ENCODE measurements at places on chromosomes 11 and 22.

- peak; percentile 56 for DNase-seq
Observed at GRCh38 chr11:119432484-119433357, 9.7 kb upstream of the THY1 start.

DNA sequence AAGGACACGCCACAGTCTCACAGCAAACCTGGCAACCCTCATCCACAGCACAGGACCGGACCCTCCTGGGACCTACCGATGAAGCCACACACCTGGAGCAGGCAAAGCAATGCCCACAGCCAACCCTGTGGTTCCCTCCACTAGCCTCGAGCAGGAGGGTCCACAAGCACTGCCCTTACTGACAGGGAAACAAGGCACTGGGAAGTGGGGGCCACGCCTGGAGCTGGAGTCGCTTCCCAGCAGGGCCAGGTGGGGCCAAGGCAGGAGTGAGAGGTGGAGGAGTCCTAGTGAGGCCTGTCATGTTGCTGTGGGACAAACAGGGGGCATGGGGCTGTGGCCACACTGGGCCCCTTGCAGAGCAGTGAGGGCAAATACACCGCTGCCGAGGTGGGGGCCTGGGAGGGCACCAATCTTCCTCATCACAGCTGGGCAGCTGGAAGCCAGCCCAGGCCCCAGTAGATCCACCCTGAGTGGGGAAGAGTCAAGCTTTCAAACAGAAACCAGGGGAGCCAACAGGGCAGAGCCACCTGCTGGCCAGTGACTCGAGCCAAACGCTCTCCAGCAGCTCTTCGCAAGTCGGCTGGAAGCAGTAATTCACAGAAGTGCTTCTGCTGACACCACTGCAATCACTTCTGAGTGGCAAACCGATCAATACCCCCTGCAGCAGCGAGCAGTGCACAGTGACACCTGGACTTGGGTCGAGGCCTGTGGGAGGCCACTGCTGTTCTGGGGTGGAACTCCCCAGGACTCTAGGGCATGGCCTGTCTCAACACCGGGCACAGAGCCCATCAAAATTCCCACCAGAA, 13.7 kb downstream of the SULT4A1 start:
- no peak for DNase-seq

- DNase-seq = no peak
Observed at GRCh38 chr11:8059571-8060011, 21.4 kb upstream of the TUB start.

DNA sequence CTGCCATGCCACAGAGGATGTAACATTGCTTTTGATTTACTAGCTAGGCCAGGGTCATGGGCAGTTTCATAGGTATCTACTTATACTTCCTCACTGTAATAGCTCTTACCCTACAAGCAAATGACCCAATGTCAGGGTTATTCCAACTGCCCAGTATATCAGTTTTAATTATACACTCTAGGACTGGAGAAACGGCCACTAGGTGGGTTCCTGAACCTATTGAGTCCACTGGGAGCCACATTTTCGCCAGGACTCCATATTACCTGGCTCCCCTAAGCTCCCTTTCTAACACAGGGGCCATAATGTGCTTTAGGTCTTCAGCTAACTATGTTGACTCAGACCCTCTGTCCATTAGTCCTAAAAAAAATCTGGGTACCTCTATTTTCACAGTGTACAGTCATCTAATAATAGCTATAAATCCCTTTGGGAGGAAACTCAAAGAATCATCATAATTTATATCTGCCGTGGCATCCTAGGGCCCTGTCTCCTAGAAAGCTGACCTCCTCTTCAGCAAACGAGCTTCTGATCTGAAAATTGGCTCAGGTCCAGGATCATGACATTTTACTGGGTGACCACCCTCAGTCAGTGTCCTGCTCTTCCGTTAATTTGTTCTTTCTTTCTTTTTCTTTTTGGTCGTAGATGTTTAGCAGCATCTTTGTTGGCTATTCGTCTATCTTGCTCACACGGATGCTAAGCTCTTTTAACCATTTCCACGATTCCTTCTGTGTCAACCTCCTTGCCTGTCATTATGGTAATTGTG, 244.3 kb downstream of the FAM76B start:
- DNase-seq = no peak

- peak; percentile 42 for DNase-seq
Observed at GRCh38 chr11:121722431-121723245, 269.9 kb upstream of the SORL1-AS1 start.

- no peak for DNase-seq
Observed at GRCh38 chr11:124877910-124878758, 12.9 kb downstream of the ROBO3 start.

GRCh38 chr11:34653851-34654482, 33.1 kb downstream of the EHF start:
- peak; percentile 92 for DNase-seq

DNA sequence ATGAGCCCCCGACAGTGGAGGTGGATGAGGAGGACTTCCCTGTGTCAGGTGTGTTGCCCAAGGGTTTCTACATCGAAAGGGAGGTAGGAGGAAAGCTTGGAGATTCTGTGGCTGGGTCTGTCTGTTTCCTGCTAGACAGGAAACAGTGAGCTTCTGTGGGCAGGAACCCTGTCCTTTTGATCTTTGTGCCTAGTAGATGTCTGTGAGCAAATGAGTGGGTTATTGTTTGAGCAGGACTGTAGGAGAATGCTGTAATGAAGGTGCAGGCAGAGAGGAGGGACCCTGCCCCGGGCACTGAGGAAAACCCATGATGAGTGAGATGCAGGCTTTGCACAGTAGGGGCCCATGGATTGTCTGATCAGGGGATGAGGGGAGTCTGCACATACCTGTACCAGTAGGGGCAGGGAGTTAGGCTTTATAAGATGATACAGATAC, 14.0 kb downstream of the USP35 start:
- no peak for DNase-seq

DNA sequence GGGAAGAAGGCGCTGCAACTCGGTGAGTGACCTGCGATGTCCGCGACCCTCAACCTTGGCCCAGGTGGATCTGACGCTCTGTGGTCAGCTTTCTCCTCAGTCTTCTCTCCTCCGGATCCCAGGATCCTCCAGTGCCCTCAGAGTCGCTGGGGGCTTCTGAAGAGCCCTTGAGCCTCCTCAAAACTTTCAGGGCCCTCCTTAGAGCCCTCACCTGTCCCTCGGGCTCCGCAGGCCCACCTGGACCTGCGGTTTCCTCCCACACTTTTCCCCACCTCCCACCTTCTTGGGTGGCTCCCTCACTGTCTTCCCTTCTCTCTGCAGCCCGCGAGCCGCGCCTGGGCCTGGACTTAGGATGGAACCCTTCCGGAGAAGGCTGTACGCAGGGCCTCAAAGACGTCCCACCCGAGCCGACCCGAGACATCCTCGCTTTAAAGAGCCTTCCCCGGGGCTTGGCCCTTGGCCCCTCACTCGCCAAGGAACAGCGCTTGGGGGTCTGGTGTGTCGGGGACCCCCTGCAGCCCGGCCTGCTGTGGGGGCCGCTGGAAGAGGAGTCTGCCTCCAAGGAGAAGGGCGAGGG, 335 bp downstream of the ZNF408 start:
- no peak for DNase-seq

DNA sequence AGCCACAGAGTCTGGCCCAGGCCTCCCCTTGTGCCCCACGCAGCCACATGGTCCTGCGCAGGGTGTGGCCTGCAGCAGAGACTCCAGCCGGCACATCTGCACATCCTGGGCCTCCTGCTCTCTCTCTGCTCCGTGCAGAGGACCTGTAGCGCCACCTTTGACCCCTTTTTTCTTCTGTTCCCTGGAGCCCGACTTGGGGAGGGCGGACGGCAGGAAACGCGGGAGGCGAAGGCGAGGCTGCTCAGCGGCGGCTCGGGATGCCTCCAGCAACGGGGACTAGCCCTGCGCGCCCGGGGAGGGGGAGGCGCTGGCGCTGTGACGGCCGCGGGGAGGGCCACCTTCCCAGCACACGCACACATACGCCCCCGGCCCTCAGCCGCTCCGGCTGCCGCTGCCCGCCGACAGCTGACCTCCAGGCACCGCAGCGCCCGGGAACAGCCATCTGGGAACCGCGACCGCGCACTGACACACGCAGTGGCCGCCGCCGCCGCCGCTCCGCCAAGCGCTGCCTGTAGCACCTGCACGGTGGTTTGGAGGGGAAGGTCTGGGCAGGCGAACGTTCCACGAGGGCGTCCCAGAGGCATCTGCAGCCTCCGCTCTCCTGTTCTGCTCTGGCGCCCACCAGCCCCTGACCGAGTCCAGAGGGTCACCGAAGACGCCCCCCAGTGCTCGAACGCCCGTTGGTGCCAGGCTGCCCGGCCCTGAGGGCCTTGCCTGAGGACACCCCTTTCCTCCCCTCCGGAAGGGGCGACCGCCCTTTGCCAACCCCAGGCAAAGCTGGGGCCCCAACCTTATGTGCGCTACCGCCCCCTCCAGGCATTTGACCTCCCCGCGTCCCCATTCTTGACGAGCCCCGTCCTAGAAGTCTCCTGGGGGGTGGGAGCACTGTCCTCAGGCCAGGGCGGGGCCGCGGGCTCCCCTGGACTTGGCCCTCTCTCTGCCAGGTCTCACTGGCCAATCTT, 16.9 kb upstream of the C22orf42 start:
- DNase-seq = no peak

- no peak for DNase-seq
Observed at GRCh38 chr22:27895600-27895999, 23.5 kb downstream of the PITPNB start.

- DNase-seq = no peak
Observed at GRCh38 chr22:48753381-48753730, 1074.3 kb downstream of the BRD1 start.

- DNase-seq = no peak
Observed at GRCh38 chr22:50694766-50695420, 22.3 kb downstream of the SHANK3 start.

GRCh38 chr11:64743591-64744543, at the start of gene RASGRP2:
Gene RASGRP2, minus strand, starts transcription at chr11:64744142. Its CDS starts 1,276 bp downstream, at chr11:64742866.
- no peak for DNase-seq

DNA sequence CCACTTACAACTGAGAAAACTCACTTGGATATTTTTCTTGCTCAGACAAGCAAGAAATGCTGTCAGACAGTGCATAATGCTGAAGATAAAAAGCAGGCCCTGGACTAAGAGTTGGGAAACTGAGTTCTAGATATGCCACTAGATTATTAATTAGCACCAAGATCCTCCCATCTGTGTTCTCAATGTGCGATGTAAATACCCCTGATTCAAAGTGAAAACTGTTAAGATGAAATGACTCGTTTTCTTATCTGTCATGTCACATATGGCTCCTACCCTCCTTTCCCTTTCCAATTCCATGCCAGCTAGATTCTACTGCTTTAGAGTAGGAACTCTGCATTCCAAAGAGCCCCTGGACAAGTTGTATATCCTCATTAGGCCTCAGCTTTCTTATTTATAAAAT, 88.9 kb upstream of the CLNS1A start:
- DNase-seq = no peak

DNA sequence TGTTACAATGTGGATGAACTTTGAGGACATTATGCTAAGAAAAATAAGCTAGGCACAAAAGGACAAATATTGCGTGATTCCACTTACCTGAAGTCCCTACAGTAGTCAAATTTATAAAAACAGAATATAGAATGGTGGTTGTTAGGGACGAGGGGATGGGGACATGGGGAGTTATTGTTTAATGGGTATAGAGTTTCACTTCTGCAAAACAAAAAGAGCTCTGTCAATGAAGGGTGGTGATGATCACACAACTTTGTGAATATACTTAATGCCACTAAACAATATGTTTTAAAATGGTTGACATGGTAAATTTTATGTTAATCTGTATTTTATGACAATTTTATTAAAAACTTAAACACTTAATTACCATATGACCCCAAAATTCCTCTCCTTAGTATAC, 26.1 kb downstream of the INTS4 start:
- DNase-seq = no peak

- no peak for DNase-seq
Observed at GRCh38 chr22:37101311-37102066, 8.0 kb downstream of the TMPRSS6 start.

GRCh38 chr22:27517361-27518155, 284.0 kb downstream of the MN1 start:
- no peak for DNase-seq

- DNase-seq = no peak
Observed at GRCh38 chr11:12494699-12495098, 117.3 kb downstream of the PARVA start.

DNA sequence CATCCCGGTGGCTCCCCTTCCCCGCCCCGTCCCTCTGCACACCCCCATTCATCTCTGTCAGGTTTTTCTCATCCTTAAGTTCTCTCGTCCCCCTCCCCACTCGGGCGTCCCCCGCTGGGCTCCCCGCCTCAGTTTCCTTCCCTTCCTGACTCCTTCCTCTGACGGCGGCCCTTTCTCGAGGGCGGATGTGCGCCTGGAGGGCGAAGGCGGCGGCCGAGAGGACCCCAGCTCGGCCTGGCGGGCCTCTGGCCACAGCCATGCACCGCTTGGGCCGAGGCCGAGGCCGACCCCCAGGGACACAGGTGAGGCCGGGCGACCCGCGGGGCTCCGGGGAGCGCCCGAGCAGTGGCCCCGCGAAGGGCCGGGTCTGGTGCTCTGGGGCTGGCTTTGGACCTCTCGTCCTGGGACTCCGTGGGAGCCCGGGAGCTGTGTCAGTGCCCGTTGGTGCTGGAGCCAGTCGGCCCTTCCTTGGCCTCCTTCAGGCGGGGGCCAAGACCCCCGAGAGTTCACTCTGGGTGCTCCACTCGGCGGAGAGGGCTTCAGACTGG, 2.9 kb downstream of the PHLDB1 start:
- no peak for DNase-seq

GRCh38 chr11:75893251-75893650, 78.2 kb downstream of the UVRAG start:
- no peak for DNase-seq

DNA sequence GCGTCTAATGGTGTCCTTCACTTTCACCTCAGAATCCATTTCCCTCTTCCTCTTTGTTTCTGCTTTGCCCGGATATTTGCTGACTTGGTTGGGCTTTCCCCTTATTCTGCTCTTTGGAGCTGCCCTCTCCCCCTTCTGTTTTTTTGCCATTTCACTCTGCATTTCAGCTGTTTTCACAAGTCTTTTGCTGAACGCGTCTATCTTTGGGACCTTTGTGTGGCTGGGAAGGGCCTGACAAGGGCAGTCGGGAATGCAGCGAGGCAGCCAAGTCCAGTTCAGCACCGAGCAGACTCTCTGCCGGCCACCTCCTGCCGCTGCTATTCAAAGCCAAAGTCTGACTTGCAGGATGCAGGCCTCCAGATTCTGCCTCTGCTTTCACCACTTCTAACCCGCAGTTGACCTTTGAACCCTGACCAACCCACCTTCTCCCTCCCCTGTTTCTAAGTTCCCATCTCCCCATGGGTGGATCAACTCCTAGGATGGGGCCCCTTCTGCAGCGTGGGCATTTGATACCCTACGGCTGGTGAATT, 38.2 kb downstream of the FEZ1 start:
- no peak for DNase-seq

DNA sequence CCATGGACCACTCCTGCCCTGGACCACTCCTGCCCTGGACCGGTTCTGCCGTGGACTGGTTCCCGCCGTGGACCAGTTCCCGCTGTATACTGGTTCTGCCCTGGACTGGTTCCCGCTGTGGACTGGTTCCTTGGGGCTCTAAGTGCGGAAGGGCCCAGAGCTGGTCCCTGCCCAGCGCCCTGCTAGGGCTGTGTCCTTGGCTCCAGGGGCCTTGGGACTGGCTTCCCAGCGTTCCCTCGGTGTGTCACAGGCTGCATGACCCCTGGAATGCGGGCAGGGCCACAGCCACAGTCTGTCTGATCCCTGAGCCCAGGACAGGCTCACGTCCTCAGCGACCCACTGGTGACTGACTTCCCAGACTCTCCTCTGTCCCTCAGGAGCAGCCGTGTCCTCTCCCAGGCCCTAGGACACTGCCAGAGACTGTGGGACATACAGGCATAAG, 412.2 kb downstream of the TBC1D22A start:
- DNase-seq = no peak
